ENCODE measurements at places on chromosomes 7 and 10. TPM values are rescaled to one million over a fixed set of nuclear protein-coding genes. Genes with fewer than 3 reads are reported as not detected.

The SOSTDC1 gene
- not detected for total RNA-seq

The AKR1C4 gene
- not detected for total RNA-seq

The PRPS1L1 gene
- total RNA-seq: not detected

The DCLRE1A gene
- 6.1 TPM for total RNA-seq

The OR9A2 gene
- total RNA-seq: not detected

The ATAD1 gene
- 34.9 TPM for total RNA-seq

The NEUROG3 gene
- total RNA-seq: not detected

The BAIAP2L1 gene
- total RNA-seq: 4.2 TPM

The CRTAC1 gene
- 0.07 TPM for total RNA-seq

The LLCFC1 gene
- total RNA-seq: not detected

The STEAP1 gene
- total RNA-seq: 62.2 TPM

The SCART1 gene
- total RNA-seq: 2.5 TPM

The TBC1D12 gene
- total RNA-seq: 15.5 TPM

The CALHM1 gene
- not detected for total RNA-seq

The CLDN3 gene
- not detected for total RNA-seq

The HMX2 gene
- not detected for total RNA-seq

The RET gene
- 0.23 TPM for total RNA-seq

The ARHGEF5 gene
- 2.0 TPM for total RNA-seq

The CYP2E1 gene
- 0.86 TPM for total RNA-seq

The ATRNL1 gene
- total RNA-seq: 2.3 TPM

The ACSL5 gene
- total RNA-seq: 1.4 TPM

The TMEM273 gene
- 0.13 TPM for total RNA-seq

The EPO gene
- total RNA-seq: not detected

The CPVL gene
- 0.20 TPM for total RNA-seq

The ANKRD1 gene
- 24.2 TPM for total RNA-seq

The CCL26 gene
- 1.8 TPM for total RNA-seq
